ENCODE measurements at places on chromosomes 2 and 18.

DNA sequence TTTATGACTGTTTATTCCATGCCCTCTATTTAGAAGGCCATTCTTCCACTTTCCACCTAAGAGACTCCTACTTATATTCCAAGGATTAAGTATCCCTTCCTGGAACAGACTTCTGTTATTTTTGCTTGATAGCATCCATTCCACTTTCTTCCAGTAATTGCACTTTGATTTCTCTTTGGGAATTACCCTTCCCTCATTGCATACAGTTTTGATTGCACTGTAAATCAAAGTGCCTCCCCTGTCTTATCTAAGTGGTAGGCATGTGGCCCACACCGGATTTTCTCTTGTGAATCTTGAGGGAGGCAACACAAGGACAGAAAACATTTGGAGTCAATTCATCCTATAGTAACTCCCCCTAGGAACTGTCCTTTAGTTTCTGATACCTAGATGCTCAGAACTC lies 120.4 kb downstream of the PDE11A start:
- DNase-seq: no peak

DNA sequence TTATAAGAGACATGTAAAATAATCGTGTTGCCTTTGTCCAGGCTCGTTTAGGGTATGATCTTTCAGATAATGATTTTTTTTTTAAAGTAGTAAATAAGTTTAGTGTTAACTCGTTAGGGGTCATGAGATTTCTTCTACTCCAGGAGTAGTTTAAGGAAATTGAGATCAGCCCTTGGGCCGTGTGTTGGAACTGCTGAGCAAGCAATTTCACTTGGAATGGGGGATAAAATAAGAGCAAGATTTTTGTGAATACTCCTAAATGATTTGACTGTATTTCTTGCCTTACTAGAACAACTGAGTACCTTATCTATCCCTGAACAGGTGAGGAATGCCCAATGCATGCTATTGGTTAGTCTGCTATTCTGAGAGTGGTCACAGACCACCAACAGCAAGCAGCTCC lies 102.2 kb upstream of the SERPINE2 start:
- no peak for DNase-seq

- DNase-seq: no peak
Measured at GRCh38 chr2:86274918-86275275, 62.5 kb downstream of the REEP1 start.

DNA sequence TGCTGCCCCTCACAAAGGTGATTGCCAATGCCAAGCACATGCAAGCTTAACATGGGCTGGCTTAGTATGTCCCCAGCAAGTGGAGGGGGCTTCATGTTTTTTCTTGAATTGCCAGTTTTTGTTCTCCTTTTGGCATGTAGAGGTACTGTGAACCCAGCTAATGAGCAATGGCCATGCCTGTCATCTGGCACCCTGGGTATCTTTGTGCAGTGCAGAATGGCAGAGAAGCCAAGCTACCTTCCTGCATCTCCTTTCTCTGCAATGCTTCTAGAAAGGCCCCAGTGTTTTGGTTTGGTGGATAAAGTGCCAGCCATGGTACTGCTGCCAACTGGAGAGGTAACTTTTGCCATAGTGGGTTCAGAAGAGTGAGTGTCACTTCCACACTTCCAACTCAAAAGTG lies 576.9 kb downstream of the CMPK2 start:
- DNase-seq: no peak

DNA sequence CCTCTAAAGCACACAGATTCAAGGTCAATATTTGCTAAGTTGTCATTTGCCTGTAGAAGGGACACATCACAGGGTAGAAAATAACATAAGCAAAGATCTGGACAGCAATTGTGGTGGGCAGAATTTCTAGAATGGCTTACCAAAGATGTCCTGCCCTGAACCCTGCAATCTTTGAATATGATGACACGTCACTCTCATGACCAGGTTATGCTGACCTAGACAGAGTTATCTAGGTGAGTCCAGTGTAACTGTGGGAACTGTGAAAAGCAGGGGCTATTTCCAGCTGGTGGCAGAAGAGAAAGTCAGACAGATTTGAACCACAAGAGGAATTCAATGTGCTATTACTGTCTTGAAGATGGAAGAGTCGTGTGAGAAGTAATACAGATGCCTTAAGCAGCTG lies 112.3 kb upstream of the CNGA3 start:
- no peak for DNase-seq

DNA sequence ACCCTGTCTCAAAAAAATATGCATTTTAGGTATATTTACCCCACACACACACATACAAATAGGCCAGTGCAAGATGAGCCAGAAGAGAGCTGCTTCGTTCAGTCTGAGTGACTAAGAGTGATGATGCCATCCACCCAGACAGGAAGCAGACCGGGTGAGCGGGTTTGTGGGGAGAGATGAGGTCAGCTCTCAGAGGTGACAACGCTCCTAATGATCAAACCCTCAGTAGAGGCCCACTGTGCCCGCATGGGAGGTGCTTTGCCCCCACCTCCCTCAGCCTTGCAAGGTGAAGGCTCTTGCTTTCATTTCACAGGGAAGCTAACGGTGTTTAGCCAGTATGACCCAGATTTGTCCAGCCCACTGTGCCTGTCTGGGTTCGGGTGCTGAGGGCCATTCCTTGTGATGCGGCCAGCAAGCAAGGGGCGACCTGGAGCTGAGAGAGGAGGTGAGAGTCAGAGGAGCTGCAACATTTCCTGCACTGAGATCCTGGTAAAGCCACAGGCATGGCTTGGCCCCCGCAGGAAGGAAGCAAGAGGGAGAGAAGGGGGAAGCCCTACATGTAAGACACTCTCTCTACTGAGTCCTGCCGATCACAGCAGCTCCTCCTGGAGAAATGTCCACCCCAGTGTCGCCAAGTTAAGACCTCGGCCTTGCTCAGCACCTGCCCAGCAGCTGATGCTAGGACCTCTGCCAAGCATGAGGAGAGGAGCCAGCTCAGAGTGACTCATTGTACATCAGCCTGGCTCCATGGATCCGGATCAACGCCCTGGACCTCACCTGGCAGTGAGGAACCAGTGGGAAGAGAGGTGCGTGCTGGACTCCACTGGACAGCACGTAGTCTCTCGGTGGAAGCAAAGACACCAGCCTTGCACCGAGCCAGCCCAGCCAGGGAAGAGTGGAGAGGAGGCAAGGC lies 37.0 kb downstream of the NIFK start:
- peak; percentile 92 for DNase-seq

- DNase-seq: no peak
Measured at GRCh38 chr2:23550553-23550952, 165.6 kb downstream of the KLHL29 start.

- no peak for DNase-seq
Measured at GRCh38 chr18:70377857-70378701, 89.2 kb downstream of the SOCS6 start.

DNA sequence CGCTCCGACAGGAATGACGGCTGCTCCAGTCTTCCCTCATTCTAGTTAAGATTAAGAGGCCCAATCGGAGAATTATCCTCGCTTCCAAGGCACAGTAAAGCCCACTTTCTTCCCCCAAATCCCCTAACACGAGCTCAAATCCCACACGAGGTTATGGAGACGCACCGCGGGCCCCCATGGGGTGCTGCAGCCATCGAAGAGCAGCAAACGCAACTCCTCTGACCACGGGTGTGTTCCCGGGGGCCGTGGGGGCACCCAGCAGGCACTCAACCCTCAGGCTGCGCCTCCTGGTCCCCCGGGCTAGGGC lies 446 bp downstream of the COPS9 start:
- DNase-seq: no peak

GRCh38 chr2:17793803-17794354 lies 22.4 kb upstream of the MSGN1 start:
- no peak for DNase-seq

DNA sequence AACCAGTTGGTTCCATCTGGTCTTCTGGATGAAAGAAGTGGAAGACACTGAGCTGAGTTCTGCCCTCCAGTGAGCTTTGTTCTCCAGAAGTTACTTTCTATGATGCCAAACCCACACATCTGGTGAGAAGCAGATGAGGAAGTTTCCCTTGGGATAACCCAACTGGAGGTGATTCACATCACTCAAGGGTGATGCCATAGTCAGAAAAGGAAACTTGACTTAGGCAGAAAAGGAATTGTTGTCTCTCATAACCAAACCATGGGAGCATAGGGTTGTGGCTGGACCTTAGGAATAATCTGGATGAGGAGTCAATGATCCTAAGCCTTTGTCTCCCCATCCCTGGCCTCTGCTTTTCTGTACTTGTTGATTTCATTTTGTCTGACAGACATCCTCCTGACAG lies 43.7 kb downstream of the CDC42EP3 start:
- peak; percentile 78 for DNase-seq

DNA sequence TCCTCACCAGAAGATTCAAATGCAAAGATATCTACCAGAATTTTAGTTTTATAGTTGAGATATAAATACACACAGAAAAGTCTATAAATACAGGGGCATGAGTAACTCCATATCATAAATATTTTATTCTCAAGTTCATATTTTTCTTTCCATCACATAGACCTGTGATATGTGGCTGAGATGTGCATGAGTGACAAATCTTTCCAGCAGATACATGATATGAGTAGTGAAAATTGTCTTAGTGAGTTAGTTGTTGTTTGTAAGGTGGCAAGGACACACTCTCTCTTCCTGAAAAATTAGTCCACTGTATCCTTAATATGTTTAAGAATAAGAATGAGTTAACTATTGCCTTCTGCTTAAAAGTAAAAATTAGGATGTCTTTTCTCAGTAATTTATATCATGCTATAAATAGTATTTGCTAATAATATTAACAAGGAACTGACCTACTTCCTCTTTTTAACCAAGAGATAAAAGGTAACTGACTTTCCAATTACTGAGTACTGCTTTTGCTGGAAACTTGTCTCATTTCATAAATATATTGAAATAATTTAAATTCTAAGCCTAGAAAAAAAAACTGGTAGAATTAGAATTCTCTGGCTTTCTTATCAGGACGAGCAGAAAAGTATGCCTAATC lies 85.2 kb upstream of the SESTD1 start:
- DNase-seq: no peak

DNA sequence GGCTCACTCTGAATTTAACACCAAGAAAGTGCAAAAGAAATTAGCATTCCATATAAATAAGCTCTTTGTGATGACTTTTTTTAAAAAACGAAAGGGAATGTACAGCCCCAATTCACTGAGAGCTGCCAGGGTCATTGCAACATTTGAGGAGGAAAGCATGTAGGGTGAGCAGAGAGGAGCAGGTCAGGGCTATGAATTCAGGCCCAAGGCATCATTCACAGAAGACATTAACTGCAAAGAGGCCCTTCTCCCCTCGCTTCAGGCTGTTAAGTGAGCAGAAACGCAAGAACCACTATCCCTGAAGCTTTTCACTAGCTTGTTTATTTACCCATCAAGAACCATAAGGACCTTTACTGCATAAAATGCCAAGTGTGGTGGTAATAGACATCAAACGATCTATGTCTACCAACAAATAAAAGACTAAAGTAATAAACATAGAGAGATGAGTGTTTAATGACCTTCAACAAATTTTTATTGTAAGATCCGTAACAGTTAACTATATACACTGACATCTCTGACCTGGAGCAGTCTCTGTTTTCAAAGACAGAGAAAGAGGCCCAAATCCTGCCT lies 333.1 kb upstream of the HNRNPA3 start:
- no peak for DNase-seq

- DNase-seq: no peak
Measured at GRCh38 chr2:188893972-188894371, 80.2 kb upstream of the COL3A1 start.

DNA sequence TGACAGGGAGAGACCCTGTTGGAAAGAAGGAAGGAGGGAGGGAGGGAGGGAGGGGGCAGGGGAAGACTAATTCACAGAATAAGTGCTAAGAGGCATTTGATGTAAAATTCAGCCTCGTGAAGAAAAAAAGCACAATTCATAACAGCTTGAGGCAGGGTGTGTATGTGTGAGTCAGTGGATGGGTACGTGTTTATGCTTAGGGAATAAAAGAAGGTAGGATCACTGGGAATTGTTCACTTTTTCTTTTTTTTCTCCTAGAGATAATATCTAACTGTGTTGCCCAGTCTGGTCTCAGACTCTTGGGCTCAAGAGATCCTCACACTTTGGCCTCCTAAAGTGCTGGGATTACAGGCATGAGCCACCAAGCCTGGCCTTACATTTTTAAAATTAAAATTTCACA lies 39.2 kb downstream of the WDR33 start:
- peak; percentile 88 for DNase-seq

DNA sequence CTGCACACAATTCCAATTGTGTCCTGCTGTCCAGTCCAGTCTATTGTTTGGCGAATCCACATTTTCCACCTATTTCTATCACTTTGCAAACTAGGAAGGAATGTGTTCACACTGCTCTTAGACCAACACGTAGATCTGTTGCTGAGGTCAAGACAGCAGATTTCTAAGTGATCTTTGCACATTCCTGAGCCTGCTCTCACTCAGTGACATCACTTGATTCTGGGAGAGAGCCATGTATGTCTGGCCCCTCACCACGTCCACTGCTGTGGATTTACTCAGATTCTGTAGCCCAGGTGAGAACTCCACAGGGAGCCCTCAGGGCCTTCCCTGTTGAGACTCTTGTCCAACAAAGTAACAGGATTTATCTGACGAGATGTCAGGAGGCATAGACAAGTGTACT lies 317.2 kb downstream of the TSN start:
- no peak for DNase-seq

- DNase-seq: peak; percentile 75
Measured at GRCh38 chr18:59885579-59886163, 14.1 kb upstream of the PMAIP1 start.

DNA sequence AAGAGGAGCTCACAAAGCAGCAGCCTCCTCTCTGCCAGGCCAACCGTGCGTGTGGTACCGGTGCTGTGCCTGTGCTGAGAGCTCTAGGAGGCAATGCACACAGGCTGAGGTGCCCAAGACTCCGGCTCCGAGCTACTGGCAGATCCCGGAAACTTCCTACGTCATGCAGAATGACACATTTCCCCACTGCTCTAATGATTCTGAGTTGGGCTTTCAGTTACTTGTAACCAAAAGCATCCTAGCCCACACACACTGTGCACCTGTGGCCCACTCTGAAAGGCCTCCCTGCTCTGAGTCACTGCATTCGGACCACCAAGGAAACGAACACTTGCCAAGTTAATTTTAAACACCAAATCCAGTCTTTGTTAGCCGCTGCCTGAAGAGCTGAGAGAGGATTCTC lies 9.3 kb upstream of the RNU4ATAC start:
- no peak for DNase-seq

- DNase-seq: peak; percentile 95
Measured at GRCh38 chr2:82837588-82838304, 1621.3 kb downstream of the SUCLG1 start.

GRCh38 chr2:148582679-148583511 lies 61.7 kb upstream of the EPC2 start:
- peak; percentile 72 for DNase-seq

DNA sequence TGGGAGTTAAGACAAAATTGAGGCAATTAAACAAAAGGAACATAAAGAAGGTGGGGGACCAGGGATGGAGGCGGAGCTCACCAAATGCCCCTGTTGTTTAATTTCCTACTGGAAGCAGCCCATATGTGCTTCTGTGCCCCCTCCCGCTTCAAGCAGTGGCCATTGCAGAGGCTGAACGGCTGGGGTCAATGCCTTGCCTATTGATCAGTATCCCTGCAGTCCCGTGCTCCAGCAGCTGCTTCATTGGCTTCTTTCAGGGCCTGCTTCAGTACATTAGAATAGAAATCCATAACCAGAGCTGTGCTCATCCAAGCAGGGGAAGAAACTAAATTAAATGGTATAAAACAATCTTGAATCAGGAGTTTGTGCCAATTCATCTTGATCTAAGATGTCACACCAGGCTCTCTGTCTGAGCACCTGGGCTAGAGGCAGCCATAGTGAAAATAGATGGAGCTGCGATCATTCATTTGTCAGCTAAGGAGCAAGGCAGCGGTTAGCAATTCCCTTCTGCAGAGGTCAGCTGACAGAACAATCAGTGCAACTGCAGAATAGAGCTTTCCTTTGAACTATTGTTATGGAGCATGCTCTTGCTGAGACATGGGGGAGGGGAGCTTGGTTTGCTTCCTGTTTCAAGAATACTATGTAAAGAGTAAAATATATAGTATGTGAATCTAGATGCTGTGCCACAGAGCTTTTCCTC lies 222.4 kb downstream of the WDR7 start:
- DNase-seq: no peak
